SJSA1 (cell line): ENCODE measurements at places on chromosomes 6 and 20. TPM values are rescaled to one million over a fixed set of nuclear protein-coding genes. Genes with fewer than 3 reads are reported as not detected.
A peak's percentile ranks its signal among the peaks of the same experiment; 100 is the strongest.

The IFNGR1 gene
- 73.6 and 94.4 TPM in 2 replicates for total RNA-seq

The ZHX3 gene
- 9.6 and 19.3 TPM in 2 replicates for total RNA-seq

The CD164 gene
- 188 and 193 TPM in 2 replicates for total RNA-seq

The NFYA gene
- total RNA-seq, result 6.5 and 14.9 TPM in 2 replicates

The SSTR4 gene
- not detected in 2 replicates for total RNA-seq

The GLP1R gene
- total RNA-seq, result not detected in 2 replicates

The SLC22A2 gene
- total RNA-seq, result not detected in 2 replicates

The TOX2 gene
- total RNA-seq, result 6.2 TPM in 2 replicates

The ADTRP gene
- 0.58 TPM in 1 of 2 replicates, not detected in the other for total RNA-seq

- H3K27ac ChIP-seq, result no peak overlapping the region
- no peak overlapping the region for H3K4me3 ChIP-seq
- no peaks in the 10 kb centered on the region for H3K27me3 ChIP-seq
- no peak for DNase-seq
- H3K36me3 ChIP-seq, result 0 out of 2 replicates have a peak, but pooled peaks cover 2% of the 10 kb centered on the region
- no peaks in the 10 kb centered on the region for H3K4me1 ChIP-seq
These were observed 68.5 kb downstream of the MAP3K5 start for GRCh38 chr6:136723780-136724179.

DNA sequence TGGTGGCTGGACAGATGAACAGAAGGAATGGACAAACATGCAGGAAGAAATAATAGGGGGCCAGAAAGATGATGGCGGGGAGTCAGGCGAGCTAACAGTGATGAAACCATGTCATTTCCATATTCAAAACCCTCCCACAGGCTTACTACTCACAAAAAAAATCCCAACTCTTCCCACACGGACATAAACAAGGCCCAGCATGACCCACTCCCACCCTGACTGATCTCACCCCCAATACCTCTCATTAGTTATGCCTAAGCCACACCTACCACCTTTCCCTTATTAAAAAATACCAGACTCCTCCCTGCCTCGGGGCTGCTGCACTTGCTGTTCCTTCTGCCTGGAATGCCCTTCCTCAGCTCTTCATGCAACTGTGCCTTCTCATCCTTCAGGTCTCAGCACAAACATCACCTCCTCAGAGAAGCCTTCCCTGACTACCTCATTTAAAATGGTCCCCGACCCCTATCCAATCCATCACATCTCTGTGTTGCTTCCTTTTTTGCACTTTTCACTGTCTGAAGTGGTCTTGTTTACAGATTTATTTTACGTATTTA, 145.8 kb downstream of the PREX1 start:
- H3K27ac ChIP-seq, result no peak overlapping the region
- H3K27me3 ChIP-seq, result no peaks in the 10 kb centered on the region
- peaks cover 9% of the 10 kb centered on the region for H3K4me1 ChIP-seq
- H3K36me3 ChIP-seq, result peaks cover 14% of the 10 kb centered on the region

DNA sequence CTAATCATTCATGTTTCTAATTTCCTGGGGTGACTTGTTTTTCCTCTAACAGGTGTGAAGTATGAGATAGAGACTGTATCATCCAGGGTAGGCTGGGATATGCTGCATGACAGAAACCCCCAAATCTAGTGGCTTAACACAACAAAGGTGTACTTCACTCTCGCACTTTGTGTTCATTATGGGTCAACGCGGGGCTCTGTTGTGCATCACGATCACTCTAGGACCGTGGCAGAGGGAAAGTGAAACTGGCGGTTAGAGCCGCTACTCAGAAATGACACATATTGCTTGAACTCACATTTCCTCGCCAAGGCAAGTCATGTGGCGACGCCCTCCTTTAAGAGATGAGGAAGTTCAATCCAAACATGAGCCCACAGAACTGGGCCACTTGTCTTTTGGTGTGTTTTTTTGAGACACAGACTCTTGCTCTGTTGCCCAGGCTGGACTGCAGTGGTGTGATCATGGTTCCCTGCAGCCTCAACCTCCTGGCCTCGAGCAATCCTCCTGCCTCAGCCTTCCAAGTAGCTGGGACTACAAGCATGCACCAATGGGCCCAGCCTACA, 41.3 kb downstream of the PCNA start:
- peak overlapping the region; percentile 43 for H3K27ac ChIP-seq
- no peaks in the 10 kb centered on the region for H3K36me3 ChIP-seq
- no peaks in the 10 kb centered on the region for H3K27me3 ChIP-seq
- peak overlapping the region; percentile 23 for H3K4me3 ChIP-seq

GRCh38 chr20:53803492-53804155, 210.0 kb upstream of the ZNF217 start:
- no peaks in the 10 kb centered on the region for H3K36me3 ChIP-seq
- H3K27me3 ChIP-seq, result no peaks in the 10 kb centered on the region
- DNase-seq, result no peak
- H3K4me3 ChIP-seq, result no peak overlapping the region
- peaks cover 23% of the 10 kb centered on the region for H3K4me1 ChIP-seq
- H3K27ac ChIP-seq, result no peak overlapping the region

GRCh38 chr6:39173270-39173669, 56.0 kb downstream of the KCNK5 start:
- H3K27ac ChIP-seq, result no peak overlapping the region
- no peaks in the 10 kb centered on the region for H3K4me1 ChIP-seq
- no peak overlapping the region for H3K4me3 ChIP-seq
- H3K36me3 ChIP-seq, result no peaks in the 10 kb centered on the region

GRCh38 chr6:168282985-168283685, 36.4 kb downstream of the DACT2 start:
- no peak overlapping the region for H3K27ac ChIP-seq
- H3K4me1 ChIP-seq, result no peaks in the 10 kb centered on the region
- no peak overlapping the region for H3K4me3 ChIP-seq
- no peaks in the 10 kb centered on the region; the same call in 1 of the 2 replicates for H3K27me3 ChIP-seq

GRCh38 chr6:17716221-17716620, 9.5 kb upstream of the NUP153 start:
- no peaks in the 10 kb centered on the region for H3K36me3 ChIP-seq
- H3K27me3 ChIP-seq, result no peaks in the 10 kb centered on the region
- no peak for DNase-seq
- H3K27ac ChIP-seq, result peak overlapping the region; percentile 8; the same call in 1 of the 2 replicates
- H3K4me1 ChIP-seq, result peaks cover 28% of the 10 kb centered on the region
- no peak overlapping the region for H3K4me3 ChIP-seq

DNA sequence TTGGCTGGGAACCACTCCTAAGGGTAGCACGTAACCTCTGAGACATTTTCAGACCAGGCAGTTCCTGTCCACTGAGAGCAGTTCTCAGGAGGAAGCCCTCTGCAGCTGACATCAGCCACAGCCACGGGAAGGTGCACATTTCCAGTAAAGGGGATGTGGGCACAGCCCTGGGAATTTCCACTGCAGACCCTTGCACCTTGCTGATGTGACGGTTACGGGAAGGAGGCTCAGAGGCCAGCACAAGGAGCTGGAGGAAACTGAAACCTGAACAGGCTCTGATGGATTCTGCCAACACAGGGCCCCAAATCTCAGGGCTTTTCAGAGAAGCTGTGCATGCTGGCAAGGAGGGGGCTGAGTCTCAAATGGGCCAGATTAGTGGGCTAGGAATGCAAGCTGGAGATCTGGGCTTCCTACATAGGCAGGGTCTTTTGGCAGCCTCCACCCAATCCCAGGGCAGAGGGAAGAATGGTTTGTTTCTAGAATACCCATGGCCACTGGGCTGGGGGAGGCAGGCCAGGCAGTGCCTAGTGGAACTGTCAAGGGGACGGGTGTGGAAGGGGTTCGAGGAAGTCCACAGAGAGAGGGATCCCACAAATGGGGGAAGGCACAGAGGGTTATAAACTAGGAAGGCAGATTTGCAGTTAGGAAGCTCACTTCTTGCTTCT, 14.2 kb downstream of the EBF4 start:
- H3K27ac ChIP-seq, result no peak overlapping the region
- DNase-seq, result no peak
- H3K4me1 ChIP-seq, result no peaks in the 10 kb centered on the region

GRCh38 chr20:34439168-34439567, 76.1 kb downstream of the ITCH start:
- DNase-seq, result no peak
- no peaks in the 10 kb centered on the region for H3K4me1 ChIP-seq
- no peak overlapping the region for H3K4me3 ChIP-seq
- peaks cover 78% of the 10 kb centered on the region for H3K36me3 ChIP-seq

DNA sequence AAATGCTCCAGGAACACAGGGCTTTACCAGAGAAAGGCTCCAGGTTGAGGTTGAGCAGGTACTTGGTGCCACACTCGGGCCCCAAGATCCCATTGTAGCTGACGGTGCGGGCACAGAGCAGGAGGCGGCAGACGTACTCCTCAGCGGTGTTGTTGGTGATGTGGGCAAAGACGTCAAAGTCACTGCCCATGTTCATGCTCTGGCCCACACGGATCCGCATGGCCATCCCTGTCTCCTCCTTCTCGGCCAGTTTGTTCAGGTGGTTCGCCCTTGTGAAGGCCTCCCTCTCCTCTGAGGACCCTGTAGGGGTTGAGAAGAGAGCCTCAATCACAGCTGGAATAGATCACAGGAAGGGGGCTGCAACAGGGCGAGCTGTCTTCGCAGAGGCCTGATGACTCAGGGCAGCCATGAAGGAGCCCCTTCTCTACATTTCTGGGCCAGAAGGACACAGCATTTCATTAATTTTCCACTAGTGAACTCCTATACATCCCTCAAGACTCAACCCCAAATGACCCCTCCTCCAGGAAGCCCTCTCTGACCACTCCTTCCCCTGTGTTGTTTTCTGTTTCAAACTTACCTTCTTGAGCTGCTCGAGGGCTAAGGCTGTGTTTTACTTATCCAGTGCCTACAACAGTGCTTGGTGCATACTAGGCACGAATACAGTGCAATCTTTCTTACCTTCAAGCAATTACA, 26.8 kb downstream of the TGM2 start:
- H3K4me3 ChIP-seq, result no peak overlapping the region
- DNase-seq, result no peak
- H3K4me1 ChIP-seq, result peaks cover 50% of the 10 kb centered on the region
- no peak overlapping the region for H3K27ac ChIP-seq
- no peaks in the 10 kb centered on the region for H3K27me3 ChIP-seq

DNA sequence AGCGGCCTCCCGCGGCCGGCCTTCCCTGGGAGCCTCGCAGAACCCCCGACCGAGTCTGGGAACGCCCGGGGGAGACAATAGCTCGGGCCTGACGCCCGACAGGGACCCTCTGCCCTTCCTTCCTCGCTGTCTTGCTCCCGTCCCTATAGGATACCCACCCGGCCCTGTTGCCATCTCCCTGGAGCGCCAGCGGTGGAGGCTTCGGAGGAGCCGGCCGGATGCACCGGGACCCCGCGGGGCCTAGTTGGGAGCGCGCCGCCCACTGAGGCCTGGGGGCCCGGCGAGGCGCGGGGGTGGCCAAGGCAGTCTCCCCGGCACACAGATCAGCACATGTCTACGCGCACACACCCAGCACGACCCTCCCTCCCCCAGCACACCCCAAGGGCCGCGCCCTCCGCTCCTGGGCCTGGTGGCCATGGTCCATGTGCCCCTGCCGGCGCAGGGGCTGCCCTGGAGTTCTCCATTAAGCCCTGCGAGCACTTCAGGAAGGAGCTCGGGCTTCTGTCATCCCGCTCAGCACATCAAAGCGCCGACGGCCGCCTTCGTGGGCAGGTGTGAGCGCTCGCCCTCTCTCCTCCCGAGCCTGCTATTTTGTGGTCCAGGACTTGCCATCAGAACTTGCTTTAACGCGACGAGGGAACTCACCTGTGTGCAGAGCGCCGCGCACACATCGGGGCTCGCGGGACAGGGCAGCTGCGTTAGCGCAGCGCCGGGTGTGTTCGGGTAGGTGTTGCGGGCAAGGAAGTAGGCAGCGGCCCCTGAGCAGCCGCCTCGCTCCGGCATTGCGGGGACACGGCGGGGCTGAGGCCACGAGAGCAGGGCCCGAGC, 3.7 kb downstream of the FOXF2 start:
- H3K27ac ChIP-seq, result peak overlapping the region; percentile 67
- peak overlapping the region; percentile 83 for H3K4me3 ChIP-seq
- H3K4me1 ChIP-seq, result peaks cover 33% of the 10 kb centered on the region
- H3K36me3 ChIP-seq, result peaks cover 81% of the 10 kb centered on the region

GRCh38 chr6:7730784-7731227, 4.9 kb downstream of the BMP6 start:
- peaks cover 11% of the 10 kb centered on the region for H3K27me3 ChIP-seq
- peak; percentile 92 for DNase-seq
- peak overlapping the region; percentile 75 for H3K27ac ChIP-seq
- H3K36me3 ChIP-seq, result no peaks in the 10 kb centered on the region
- H3K4me3 ChIP-seq, result no peak overlapping the region
- peaks cover 47% of the 10 kb centered on the region for H3K4me1 ChIP-seq

DNA sequence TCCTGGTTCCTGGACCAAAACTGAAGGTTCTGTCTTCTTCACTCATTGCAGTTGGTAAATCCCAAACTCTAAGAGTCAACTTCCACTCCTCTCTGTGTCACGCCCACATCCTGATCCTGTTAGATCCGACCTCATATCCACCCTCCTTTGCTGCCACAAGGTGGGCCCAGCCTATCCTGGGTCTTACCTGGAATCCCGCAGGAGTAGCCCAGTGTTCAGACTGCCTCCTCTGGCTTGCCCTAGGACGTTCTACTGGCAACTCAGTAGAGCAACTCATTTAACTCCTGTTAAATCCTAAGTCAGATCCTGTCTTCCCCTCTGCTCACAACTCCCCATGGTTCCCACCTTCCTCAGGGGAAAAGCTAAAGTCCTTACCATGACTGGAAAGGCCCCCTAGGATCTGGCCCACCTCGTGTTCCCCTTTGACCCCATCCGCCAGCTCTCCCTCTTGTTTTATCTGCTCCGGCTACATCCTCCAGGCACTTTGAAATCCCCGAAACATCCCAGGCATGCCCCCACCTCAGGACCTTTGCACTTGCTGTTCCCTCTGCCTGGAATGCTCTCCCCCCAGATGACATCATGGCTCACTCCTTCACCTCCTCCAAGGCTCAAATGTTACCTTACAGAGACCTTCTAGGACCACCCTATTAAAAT, 43.9 kb downstream of the TFEB start:
- H3K4me1 ChIP-seq, result no peaks in the 10 kb centered on the region; the same call in 1 of the 2 replicates
- DNase-seq, result no peak
- H3K27me3 ChIP-seq, result no peaks in the 10 kb centered on the region
- H3K27ac ChIP-seq, result no peak overlapping the region
- H3K4me3 ChIP-seq, result no peak overlapping the region

- H3K4me3 ChIP-seq, result no peak overlapping the region
- H3K27me3 ChIP-seq, result no peaks in the 10 kb centered on the region
- DNase-seq, result no peak
- peaks cover 59% of the 10 kb centered on the region for H3K36me3 ChIP-seq
These were observed 11.4 kb downstream of the MRPL14 start for GRCh38 chr6:44115866-44116265.

DNA sequence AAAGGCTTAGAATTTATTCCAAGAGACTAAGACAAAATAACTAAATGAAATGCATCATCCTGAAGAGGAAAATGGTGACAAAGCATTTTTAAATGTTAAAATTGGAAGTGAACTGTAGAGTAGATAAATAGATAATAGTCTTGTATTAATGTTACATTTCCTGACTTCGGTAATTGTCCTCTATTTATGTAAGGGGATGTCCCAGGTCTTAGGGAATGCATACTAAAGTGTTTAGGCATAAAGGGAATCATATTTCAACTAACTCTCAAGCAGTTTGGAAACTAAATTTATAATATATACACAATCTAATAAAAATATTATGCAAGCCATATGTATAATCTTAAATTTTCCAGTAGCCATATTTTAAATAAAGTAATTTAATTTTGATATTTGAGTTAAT, 159.3 kb downstream of the WDR27 start:
- H3K4me1 ChIP-seq, result no peaks in the 10 kb centered on the region
- no peaks in the 10 kb centered on the region for H3K36me3 ChIP-seq
- no peaks in the 10 kb centered on the region for H3K27me3 ChIP-seq
- no peak for DNase-seq
- no peak overlapping the region for H3K4me3 ChIP-seq

GRCh38 chr20:11582060-11582459, 335.6 kb upstream of the BTBD3 start:
- no peak overlapping the region for H3K27ac ChIP-seq
- H3K27me3 ChIP-seq, result 0 out of 2 replicates have a peak, but pooled peaks cover 4% of the 10 kb centered on the region
- H3K36me3 ChIP-seq, result no peaks in the 10 kb centered on the region
- H3K4me3 ChIP-seq, result no peak overlapping the region
